Stimulated activated CD8-positive, alpha-beta memory T cell treated with anti-CD3 and anti-CD28 coated beads, Interleukin-4, amount 100 ng/mL, for 4 hours (primary cell): ENCODE measurements at places on chromosomes 1 and 21.

GRCh38 chr1:221069986-221070385 is 190.7 kb downstream of the HLX start:
- no peak for DNase-seq

DNA sequence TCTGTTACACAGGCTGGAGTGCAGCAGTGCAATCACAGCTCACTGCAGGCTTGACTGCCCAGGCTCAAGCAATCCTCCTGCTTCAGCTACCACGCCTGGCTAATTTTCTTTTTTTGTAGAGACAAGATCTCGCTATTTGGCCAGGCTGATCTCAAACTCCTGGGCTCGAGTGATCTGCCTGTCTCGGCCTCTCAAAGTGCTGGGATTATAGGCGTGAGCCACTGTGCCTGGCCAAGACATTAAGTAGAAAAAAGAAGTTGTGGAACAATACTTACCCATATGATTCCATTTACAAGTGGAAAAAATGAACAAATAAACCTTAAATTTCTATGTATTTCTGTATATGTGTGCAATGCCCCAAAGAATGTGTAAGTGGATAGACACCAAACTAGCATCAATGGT is 30.3 kb upstream of the ID3 start:
- no peak for DNase-seq

DNA sequence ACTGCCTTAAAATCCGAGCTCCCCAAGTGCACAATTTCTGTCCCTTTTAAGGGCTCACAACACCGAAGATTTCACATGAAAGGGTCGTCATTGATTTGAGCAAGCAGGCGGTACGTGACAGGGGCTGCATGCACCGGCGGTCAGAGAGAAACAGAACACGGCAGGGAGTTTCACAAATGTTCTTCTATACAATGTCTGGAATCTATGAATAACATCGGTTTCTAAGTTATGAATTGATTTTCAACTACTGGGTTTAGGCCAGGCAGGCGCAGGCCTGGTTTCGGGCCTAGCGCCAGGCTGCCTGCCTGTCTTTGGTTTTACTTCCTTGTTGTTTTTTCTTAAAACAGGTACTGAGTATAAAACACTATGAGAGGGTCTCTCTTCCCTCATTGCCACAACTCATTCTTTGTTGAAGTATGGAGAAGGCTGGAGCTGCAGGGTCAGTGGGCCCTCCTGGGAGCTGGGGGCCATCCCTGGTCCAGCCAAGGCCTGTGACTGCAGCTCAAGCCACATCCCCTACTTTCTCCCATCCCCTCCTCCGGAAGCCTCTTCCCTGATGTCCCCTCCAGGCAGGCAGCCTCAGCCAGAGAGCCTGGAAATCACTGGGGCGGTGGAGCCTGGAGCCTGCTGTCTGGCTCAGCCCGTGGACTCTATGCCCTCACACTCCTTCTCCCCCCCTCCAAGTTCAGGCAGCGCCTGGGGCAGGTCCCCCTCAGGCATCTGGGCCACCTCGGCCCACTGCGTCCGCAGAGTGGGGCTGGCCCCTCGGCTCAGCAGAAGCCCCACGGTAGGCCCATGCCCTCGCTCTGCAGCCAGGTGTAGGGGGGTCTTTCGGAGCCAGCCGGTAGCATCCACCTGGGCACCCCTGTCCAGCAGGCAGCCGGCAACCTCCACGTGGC is 2.4 kb downstream of the ANKRD65 start:
- no peak for DNase-seq

DNA sequence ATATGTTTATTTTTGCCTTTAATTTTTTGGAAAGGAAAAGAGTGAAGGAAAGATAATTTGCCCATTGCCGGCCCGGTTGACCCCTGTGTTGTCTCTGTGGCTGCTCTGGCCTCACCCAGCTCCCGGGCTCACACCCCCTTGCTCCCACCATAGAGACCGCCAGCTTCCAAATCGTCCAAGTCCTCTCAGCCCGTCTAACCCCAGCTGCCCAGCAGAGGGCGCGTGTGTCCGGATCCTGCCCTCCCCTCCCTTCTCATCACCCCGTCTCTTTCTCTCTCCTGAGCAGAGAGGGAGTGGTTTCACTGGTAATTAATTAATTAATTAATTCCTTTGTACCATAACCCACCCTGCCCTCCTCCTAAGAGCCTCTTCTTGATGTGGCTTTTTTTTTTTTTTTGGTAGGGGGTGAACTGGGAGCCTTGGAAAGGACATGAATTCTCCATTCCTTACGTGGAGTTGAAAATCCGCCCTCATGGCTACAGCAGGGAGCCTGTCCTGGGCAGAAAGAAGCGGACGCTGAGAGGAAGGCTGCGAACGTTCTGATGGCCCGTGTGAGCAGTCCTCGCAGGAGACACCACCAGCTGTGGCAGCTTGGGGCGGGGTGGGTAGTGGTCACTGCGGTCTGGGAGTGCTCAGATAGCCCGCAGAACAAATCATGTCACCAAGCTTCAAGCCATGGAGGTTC is 45.9 kb downstream of the KIAA0040 start:
- peak; percentile 36 for DNase-seq

- no peak for DNase-seq
These were observed 173.6 kb downstream of the IER5 start for GRCh38 chr1:181262069-181262468.

DNA sequence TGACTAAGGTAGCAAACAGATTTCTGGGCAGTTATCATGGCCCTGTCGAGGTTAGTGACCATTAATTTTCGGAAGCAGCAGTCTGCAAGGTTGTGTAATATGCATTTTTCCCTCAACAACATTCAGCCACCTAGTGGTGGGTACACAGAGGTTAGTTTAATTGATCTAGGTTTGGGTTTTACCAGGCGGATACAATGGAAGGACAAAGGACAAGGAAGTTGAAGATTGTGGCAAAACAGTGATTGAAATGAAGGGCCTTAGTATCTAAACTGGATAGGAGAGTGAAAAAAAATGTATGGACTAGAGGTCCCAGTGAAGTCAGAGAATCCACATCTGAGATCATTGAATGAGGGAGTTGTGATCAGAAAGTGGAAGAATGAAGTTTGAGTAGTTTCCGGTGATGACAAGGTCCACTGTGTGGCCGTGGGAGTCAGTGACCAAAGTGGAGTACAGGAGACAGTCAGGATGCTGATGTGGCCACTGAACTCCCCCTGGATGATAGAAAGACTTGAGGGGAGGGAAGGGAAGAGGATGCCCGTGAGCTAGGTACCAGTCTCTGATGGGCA is 2.8 kb downstream of the ARMH1 start:
- DNase-seq: no peak

- no peak for DNase-seq
These were observed 623.0 kb downstream of the NPHP4 start for GRCh38 chr1:5369223-5369622.

DNA sequence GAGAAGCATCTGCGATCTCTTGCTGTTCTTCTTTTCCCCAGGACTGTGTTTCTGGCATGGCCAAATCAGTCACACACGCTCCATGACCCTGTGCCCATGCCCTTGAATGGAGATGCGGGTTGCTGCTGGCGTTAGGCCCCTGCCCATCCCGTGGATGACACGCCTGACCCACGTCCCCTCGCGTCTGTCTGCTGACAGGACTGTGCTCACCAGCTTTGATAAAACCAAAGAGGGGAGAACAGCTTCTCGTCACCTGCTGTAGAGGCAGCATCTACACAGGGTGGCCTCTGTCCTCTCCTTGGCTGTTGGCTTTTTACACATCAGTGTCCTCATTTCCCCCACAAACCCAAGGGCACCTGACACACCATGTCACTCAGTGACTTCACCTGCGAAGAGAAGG is 6.9 kb downstream of the MT1HL1 start:
- no peak for DNase-seq

DNA sequence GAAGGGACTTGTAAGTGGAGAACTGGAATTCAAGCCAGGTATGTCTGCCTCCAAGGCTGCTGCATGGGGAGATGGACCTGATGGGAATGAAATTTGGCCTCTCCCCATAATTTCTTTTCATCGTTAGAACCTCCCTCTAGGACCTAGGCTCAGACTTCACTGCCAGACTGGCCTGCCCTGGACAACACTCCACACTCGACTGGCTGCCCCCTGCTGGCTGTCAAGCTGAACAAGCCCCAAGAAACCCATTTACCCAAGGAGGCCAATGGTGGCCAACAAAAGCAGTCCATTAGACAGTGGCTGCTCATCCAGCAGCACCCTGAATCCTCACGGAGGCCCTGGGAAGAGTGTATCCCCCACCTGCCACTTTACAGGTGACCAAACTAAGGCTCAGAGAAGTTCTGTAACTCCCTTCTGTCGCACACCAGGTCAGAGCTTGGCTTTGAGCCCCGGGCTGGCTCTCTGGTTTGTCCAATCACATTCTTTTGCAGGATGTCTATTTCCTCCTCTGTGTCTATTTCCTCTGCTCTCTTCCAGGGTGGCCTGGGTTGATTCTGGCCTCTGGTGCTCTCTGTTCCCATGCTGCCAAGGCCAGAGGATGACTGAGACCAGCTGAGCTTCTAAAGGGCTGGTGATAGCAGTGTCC is 3.8 kb downstream of the RNF186 start:
- no peak for DNase-seq

- no peak for DNase-seq
These were observed 6.3 kb upstream of the ZBTB21 start for GRCh38 chr21:42016364-42016985.

DNA sequence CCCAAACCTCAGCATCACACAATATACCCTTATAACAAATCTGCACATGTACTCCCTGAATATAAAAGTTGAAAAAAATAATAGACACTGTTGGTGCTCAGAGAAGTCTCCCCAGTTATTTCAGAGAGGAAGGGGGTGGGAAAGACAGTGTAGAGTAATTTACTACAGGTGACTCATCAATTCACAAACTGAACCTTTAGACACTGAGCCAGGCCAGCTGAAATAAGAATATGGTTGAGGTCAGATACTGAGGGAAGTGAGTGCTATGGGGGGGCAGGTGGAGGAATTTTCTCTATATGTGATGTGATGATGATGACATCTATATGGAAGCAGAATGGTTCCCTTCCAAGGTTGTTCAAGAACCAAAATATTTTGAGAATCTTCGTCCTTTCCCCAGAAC is 50.1 kb downstream of the MRPL39 start:
- DNase-seq: no peak

- no peak for DNase-seq
These were observed 5.9 kb upstream of the WDR64 start for GRCh38 chr1:241646201-241646600.

DNA sequence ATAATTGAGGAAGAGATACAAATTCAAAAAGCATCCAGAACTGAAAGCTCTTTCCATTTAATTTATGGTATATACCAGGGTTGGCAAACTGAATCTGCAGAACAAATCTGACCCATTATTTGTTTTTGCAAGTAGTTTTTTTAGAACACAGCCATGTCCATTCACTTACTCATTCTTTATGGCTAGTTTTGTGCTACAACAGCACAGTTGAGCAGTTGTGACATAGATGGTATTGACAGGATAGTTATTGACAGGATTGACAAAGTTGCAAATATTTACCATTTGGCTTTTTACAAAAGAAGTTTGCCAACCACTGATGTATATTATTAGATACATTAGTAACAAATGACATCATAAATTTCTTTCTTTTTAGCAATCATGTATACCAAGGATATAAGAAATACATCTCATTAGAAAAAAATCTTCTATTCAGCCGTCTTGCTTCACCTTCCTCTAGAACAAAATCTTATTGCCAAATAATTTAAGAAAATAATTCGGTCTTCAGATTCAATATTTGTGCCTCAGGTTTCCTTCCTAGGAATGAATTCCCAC is 9.4 kb downstream of the ADAMTS1 start:
- DNase-seq: no peak

- no peak for DNase-seq
These were observed 26.1 kb downstream of the NENF start for GRCh38 chr1:212458817-212459216.

DNA sequence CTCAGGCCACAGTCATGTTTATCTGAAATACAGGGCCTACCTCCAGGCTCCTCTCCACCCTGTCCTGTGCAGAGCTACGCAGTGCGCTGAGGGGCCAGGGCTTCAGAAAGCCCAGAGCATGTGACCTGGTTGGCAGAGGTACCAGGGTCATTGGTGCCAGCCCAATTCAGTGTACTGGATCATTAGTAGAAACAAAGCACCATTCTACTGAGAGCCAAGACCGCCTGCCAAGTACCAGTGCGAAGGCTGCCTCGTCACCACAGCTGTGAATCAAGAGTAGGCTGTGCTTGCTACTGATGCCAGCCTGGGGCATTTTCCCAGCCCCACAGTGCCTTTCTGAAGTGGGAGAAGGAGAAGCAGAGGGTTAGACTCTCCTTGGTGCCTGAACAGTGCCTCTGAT is 59.8 kb downstream of the CAPN9 start:
- DNase-seq: no peak

DNA sequence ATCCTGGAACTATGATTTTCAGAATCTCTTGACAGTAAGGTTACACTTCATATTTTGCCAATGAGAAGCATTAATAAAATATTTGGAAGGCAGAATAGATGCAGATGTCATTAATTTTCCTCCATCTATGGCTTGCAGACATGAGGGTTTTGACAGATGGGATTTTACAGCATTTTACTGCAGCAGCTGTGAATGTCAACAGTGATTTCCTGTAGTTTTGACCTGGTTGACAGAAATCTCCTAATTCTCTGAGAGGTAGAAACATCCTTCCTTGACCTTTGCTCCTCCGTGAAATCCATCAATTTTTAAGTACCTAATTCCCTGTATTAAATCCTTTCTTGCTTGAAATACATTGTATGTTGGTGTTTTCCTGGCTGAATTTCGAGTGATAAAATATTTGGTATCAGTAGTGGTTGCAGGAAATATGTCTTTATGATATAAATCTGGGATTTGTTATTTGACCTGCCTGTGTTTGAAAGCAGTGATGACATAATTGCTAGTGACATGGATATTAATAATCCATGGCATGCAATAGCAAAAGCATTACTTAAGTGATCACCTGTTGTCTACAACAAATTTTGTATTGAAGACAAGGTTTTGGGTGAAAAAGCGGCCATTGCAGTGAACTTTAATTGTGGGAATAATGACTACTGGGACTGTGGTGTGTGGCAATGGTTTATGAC is 73.9 kb downstream of the HLX start:
- no peak for DNase-seq

DNA sequence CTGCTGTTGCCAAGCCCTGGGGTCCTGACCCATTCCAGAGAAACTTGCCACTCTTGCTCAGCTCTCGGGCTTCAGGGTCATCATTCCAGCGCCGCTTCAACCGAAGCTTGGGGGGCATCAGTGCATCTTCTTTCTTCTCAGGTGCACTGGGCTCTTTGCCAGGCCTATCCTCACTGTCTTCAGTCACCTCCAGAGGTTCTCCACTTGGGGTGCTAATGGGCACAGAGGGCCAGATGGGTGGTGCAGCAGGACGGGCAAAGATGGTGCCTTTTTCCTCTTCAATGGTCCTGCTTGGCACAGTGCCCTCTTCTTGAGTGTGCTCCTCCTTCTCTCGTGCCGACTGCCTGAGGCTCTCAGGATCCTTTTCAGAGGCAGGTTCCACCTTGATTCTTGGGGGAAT is 13.3 kb downstream of the ETV3 start:
- no peak for DNase-seq

GRCh38 chr1:66309006-66309741 is 224.8 kb upstream of the SGIP1 start:
- no peak for DNase-seq

GRCh38 chr1:47918257-47918867 is 78.8 kb downstream of the TRABD2B start:
- DNase-seq: no peak

- DNase-seq: no peak
These were observed 622.3 kb upstream of the PLXNA2 start for GRCh38 chr1:208866386-208866955.
